Brain microvascular endothelial cell (primary cell): ENCODE measurements at places on chromosomes 7 and 10.
A peak's percentile ranks its signal among the peaks of the same experiment; 100 is the strongest.

DNA sequence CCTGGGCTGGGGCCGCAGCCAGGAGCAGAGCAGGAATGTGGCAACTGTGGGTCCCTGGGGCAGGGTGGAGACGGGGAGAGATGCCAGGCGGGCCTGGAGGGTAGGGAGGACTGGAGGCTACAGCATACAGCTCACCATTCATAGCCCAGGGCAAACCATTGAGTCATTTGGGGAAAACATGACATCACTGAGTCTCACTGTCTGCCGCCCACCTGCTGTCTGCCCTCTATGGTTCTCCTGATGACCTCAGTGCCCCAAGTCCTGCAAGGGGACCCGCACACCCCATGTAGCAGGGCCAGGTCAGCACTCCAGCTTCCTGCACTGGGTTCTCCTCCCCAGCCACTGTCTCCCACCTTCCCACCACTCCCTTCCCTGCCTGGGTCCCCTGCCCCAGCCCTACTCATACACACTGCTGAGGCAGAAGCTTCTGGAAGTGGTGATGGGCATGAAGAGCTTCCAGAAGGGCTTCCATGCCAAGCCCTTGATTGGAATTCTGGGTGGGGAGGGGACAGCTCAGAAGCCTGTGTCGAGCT is 10.4 kb downstream of the CHST3 start:
- DNase-seq = peak; percentile 44

DNA sequence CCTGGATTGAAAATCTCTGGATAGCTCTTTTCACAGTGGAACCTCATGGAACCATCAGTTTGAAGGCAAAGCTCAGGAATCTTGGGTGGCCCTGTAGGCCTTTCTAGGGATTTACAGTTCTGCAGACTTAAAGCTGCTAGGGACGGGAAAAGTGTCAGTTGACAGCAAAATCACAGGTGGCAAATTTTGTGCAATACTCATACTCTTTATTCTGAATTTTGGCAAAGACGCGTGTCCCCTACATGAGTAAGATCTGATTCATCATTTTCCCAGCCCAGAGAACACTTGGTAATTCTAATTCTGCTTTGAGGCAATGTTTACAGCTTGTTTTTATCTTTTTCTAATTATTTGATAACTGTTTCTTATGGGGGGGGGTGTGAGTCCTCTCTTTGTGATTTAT is 3.6 kb downstream of the LRRC17 start:
- DNase-seq = peak; percentile 64

DNA sequence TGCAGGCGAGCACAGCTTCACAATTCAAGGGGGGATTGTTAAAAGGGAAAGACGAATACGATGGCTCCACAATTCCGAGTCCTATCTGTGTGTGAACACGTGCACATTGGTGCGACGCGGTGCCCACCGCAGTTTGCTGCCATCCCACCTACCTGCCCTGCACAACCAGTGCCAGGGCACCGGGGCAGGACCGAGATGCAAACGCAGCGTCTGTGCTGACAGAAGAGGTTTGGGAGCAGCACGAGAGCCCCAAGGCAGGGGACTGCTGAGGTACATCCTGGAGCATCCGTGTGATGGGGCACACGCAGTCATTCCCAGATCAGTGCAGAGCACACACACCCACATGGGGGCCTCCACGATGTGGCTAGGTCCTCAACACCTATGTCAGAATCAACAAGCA is 221.3 kb downstream of the DNAJB6 start:
- DNase-seq = no peak

DNA sequence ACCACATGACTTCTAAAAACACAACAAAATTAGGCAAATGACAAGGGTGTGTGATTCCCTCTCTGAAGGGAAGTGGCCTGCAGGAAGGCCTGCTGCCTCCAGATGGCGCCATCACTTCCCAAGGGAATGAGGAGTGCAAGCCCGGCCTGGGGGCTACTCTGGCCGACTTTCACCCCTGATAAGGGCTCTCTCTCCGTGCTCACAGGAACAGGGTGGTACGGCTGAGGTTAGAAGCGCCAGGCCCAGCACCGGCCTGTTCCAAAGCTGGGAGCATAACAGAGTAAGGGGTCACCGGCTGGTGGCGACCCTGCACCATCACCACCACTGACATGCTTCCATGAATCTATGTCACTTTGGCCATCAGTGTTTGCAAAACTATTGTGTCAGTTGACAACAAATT is 13.1 kb downstream of the RBP3 start:
- DNase-seq = peak; percentile 20

- peak; percentile 79 for DNase-seq
Observed at GRCh38 chr10:102517553-102517952, 13.8 kb downstream of the SUFU start.

- no peak for DNase-seq
Observed at GRCh38 chr7:129176916-129177710, 11.3 kb upstream of the SMO start.

DNA sequence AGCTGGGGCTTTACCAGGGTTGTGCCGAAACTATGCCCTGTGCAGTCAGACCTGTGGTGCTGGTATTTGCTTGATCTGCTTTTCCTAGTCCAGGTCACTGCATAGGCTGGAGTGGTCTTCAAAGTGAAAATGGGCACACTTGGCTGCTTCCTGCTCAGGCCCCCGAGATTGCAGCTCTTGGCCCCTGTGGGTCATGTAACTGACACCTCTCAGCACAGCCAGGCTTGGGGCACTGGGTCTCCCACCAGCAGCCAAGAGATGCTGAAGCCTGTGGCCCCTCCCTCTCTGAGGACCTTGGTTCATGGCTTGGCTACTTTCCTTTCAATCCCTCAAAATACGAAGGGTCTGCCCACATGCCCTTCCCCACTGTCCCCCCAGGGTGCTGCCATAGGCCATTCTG is 33.7 kb downstream of the PDIA4 start:
- no peak for DNase-seq

DNA sequence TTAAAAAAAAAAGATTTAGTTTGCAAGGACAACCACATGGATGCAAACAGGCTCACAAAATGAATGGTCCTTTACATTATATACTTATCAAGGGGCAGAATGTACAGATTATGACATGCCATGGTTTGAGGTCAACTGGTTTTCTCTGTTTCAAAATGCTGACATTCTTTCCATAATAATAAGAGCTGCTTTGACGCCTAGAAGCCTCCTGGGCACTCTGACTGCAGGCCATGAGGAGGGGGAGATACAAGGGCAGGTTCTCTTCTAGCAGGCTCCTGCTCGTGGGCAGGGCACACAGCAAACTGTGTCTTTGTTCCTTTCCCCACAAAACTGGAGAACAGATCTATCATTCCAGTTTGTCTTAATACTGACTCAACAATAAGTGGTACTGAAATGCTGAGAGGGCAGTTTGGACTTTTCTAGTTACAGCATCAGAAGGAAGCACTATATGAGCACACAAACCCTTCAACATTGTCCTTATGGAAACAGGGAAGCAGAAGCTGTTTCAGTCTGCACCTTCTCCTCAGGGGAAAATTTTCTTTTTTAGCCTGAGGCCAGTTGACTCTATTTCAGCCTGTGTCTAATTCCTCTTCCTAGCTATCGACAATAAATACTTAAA is 314.9 kb upstream of the AOAH start:
- DNase-seq = no peak

- no peak for DNase-seq
Observed at GRCh38 chr7:42161719-42162118, 75.3 kb downstream of the GLI3 start.

- DNase-seq = no peak
Observed at GRCh38 chr7:22992874-22993840, 20.8 kb downstream of the HYCC1 start.

- no peak for DNase-seq
Observed at GRCh38 chr7:96284835-96285234, 37.1 kb downstream of the SLC25A13 start.

DNA sequence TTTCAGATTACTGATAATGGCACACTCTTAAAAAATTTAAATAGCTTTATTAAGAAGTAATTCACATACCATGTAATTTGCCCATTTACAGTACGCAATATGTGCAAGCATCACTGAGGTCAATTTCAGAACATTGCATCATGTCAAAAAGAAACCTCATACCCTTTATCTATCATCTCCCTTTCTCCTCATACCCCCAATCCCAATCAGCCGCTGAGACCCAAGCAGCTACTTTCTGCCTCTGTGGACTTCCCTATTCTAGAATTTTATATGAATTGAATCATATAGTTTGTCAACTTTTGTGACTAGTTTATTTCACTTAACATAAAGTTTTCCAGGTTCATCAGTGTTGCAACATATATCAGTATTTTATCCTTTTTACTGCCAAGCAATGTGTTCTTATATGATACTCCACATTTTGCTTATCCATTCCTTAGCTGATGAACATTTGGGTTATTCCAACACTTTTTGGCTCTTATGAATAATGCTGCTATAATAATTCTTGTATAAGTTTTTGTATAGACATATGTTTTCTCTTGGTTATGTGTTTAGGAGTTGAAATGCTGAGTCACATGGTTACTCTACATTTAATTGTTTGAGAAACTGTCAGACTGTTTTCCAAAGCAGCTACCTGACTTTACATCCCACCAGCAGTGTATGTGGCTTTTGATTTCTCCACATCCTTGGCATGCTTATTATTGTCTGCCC is 26.9 kb upstream of the TPK1 start:
- no peak for DNase-seq

- DNase-seq = no peak
Observed at GRCh38 chr7:50589364-50589763, 24.2 kb upstream of the DDC start.

GRCh38 chr10:72665925-72666324 is 26.0 kb upstream of the MCU start:
- DNase-seq = no peak

GRCh38 chr10:78028438-78029268 is 662 bp downstream of the POLR3A start:
- DNase-seq = peak; percentile 29

DNA sequence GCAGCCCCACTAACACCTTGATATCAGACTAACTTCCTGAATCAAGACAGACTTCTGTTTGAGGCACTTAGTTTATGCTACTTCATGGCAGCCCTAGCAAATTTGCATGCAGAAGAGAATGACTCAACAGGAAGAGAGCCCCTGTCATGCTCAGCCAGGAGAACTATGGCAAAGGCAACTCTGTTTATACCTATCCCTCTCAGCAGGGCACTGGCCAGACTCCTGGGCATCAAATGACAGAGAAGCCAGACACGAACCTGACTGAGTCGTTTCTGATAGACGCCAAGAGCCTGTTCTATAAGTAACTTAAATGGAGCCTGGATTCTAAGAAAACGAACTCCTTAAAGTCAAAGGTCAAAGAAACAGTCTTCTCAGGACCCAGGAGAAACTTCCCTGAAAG is 50.9 kb upstream of the UNC5B start:
- DNase-seq = peak; percentile 2

GRCh38 chr10:71888623-71889387 is 37.8 kb upstream of the PSAP start:
- DNase-seq = peak; percentile 59

- no peak for DNase-seq
Observed at GRCh38 chr10:660413-660969, 29.0 kb downstream of the DIP2C start.

- DNase-seq = peak; percentile 49
Observed at GRCh38 chr10:62082729-62083411, 181.4 kb downstream of the ARID5B start.

- DNase-seq = no peak
Observed at GRCh38 chr7:142181211-142181610, 69.7 kb downstream of the MGAM2 start.

- DNase-seq = no peak
Observed at GRCh38 chr7:15603124-15603523, 41.3 kb upstream of the AGMO start.

- DNase-seq = no peak
Observed at GRCh38 chr7:142030294-142030693, 34.6 kb downstream of the MGAM start.

- DNase-seq = peak; percentile 36
Observed at GRCh38 chr7:11716185-11716584, 115.8 kb downstream of the THSD7A start.

DNA sequence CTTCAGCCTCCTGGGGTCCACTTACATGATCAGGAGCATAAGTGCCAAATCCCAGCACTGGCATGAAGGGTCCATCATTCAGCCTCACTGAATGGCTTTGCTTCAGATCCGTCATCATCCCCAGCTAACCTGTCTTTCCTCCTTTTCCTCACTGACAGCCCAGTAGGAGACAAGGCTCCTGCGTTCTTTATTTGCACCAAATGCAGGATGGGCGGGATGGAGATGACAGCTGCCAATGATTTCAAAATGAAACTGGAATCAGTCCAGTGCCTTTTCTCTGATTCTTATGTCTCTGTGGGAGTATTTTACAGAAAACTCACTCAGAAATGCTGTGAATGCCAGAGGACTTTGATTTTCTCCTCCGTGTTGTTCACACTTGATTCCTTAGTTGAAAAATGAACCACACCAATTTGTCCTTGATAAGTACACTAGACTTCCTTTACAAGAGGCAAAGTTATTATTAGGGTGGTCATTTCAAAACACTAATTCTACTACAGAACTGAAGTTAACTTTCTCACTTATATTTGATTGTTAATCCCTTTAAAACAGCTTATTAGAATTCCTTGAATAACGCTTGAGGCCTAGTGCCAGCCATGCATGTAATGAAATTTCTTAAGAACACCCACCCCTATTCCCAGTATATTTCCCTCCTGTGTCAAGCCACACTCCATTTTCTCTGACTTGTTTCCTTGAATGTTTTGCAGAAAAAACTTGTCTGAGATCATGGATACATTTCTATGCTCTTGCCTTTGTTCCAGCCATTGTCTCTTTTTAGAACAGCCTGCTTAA is at the start of gene AKR1C8:
TSS of gene AKR1C8 (minus strand) at position 164 of the 789 bp plus-strand sequence. CDS start at position 118, 46 bp downstream.
- no peak for DNase-seq

DNA sequence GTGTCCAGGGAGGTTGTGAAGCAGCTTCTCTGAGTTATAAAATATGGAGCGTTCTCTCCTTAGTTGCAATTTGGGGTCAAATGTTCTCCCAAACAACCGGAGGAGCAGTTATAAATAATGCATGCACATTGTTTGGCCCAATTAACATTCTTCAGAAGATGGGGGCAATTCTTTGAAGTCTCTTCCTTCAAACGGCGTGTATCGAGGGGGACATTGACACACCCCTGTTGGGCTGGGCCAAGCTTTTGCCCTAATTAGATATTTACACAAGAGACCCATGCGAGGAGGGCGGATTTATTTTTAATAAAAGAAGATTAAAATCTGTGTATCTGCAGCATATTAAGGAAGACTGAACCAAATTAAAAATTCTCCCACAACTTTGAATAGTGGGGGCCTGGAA is 107.3 kb downstream of the PTPRE start:
- DNase-seq = no peak
